Left kidney (tissue), 8 donors: ENCODE measurements at places on chromosomes 3 and 15.

- DNase-seq, result no peak
These were observed 49.3 kb downstream of the TJP1 start for GRCh38 chr15:29773000-29773399.

GRCh38 chr3:159447841-159448240 is 540.8 kb upstream of the IL12A start:
- DNase-seq, result no peak

DNA sequence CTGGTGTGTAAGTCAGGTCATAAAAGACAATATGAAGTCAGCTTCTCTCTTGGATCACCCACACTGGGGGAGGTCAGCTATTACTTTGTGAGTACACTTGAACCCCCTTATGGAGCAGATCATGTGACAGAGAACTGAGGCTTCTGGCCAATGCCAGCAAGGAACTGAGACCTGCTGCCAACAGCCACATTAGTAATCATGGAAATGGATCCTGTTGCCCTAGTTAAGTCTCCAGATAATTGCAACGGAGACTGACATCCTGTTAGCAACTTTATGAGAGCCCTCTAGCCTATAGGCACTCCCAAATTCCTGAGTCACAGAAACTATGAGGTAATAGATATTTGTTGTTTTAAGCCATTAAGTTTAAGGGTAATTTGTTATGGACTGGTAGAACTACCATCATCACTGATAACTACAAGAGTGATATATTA is 110.4 kb upstream of the GMNC start:
- no peak for DNase-seq

DNA sequence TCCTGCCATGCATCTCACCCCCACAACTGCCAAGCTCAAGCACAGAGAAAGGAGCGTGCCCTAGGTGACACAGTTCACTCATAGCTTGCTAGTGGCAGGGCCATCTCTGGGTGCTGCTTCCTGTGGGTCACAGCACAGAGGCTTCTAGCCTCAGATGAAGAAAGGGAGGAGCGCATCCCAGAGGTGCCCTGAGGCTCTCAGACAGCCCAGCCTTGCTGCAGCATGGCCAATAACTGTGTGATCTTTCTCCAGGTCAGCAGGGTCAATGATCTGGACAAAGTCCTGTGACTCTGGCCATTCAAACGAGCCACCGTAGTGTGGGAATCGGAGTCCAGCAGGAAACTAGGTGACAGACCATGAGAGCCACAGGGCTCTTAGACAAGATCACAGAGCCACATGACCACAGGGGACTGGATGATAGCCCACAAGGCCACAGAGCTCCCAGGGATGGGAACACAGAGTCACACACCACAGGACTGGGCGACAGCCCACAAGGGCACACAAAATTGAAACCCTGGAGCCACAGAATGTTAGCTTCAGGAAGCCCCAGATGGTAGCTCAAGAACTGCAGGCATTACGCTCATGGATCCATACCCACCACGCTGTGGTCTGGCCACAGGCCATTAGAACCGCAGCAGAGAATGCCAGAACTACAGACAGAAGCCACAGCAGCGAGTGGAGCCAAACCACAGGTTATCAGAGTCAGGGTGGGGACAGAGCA is 25.9 kb upstream of the GRIP2 start:
- DNase-seq, result no peak

DNA sequence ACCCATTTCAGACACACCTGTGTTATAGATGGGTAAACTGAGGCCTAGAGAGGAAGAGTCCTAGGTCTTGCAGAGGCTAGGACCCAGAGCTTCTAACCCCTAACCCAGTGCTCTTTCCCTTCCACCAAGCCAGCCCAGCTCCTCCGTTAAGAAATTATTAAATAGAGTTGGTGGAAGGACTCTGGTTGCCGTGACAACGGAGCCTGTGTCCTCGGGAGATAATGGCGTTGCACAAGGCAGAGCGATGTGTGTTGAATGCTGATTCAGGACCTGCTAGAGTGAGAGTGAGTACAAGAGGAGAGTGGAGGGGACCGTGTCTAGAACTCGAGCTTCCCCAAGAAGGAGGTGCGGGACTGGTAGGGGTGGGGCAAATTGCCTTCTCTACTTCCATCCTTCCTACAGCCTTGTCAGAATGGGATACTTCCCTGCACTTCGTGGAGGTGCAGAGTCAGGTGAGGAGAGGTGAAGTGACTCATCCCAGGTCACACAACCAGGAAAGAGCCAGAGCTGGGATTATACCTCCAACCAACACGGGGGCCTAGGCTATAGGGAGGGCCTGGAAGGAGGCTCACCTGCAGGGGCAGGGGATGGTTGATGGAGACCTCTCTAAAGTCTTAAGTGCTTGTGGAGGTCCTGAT is 8.6 kb downstream of the SLC6A1 start:
- no peak for DNase-seq

DNA sequence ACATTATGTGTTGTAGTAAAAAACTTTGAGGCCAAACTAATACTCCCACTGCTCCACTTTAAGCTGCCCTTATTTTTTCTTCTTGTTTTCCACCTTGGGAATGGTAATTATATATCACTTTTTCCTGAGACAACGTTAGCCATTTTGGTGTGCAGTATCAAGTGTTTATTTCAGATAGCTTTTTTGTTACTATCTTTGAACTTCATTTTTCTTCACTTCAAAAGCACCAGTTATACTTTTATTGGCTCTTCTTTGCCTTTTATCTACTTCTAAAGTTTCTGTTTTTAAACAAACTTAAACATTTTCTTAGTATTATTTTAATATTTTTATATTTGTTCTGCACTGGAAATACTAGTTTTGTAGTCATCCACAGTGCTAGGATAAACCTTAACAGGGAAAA is 6.5 kb downstream of the TOPAZ1 start:
- no peak for DNase-seq

GRCh38 chr15:40229316-40229715 is 9.5 kb upstream of the PAK6 start:
- DNase-seq, result no peak

GRCh38 chr15:34182942-34183341 is 27.0 kb downstream of the KATNBL1 start:
- no peak for DNase-seq

DNA sequence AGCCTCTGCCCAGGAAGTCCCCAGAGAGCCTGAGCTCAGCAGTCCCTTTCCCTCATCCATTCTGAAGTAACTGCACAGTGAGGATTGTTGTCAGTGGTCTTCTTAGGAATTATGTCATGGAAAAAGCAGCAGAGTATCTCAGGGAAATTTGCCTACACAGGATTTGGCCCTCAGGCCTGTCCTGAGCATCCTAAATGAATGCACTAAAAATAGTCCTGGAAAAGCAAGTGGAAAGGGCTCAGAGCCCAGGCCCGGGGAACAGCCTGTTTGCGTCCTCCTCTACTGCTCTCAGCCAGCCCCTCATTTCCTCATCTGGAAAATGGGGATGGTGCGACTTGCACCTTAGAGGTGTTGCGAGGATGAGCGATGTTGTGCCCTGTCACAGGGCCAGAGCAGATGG is 21.6 kb downstream of the LYSMD4 start:
- DNase-seq, result no peak

DNA sequence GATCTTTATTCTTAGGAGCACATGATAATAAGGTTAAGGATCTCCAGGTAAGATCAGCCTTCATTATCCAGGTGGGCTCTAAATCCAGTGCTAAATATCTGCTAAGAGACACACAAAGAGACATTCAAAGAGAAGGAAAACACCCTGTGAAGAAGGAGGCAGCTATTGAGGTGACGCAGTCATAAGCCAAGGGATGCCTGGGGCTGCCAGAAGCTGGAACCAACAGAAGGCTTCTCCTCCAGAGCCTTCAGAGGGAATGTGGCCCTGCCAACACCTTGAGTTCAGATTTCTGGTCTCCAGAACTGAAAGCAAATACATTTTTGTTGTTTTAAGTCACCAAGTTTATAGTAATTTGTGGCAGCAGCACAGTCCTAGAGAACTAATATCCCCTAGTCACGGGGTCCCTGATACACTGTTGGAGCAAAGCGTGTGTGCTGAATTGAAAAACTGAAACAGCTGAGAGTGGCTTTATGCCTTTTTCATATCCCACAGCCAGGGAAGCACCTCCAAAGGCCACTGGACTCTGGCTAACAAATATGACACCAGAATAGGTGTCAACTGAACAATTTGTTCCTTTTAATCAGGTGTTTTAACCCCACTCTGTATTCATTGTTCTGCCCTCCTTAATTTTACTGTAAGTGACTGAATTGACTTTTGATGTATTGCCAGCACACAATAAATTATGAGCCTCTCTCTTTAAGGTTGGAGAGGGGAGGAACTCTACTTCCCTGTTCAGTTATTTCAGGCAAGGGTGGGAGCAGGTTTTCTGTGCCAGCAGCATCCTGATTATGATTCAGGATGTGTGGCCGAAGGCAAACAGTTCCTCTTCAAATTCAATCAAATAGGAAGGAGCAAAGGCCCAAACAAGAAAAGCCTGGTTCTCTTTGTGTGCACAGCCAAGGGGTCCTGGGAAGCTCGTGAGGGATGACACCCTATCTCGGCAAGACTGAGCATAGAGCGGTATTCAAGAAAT is 151.8 kb upstream of the HES1 start:
- no peak for DNase-seq

DNA sequence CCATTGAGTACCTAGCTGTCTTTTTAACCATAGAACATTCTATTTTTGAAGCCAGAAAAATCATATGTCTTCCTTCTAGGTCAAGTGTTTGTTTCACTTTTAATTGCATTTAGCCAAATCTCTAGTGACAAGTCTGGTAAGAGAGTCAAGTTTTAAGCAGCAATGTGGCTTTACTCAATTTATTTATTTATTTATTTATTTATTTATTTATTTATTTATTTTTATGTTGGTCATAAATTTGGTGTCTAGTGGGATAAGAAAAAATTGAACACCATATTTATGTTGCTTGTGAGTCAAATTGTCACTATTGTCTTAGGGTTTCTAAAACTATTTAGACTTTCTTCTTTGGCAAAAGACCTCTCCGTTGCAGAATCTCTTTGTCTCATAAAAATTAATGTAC is 174.5 kb upstream of the BCHE start:
- DNase-seq, result no peak

GRCh38 chr15:64163659-64164362 is 989 bp upstream of the PPIB start:
- no peak for DNase-seq

DNA sequence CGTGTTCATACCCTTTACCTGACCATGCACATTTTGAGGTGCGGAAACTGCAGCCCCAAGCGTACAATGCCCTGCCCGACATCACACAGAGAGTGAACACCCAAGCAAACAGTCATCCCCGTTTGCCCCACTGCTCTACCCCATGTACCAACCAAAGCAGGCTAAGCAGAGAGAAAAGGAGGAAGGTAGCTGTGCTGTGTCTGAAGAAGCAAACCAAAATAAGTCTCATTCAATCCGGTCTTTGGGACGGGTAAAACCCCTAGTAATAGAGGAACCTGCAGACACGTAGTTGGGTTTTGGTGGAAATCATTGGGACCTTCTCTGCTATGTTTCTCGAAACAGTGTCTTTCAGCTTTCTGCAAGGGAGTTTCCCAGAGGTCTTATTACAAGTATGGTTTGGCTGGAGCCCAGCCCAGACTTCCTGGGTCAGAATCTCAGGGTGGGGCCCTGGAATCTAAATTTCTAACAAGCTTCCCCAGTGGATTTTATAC is 164.6 kb upstream of the HES1 start:
- DNase-seq, result no peak

DNA sequence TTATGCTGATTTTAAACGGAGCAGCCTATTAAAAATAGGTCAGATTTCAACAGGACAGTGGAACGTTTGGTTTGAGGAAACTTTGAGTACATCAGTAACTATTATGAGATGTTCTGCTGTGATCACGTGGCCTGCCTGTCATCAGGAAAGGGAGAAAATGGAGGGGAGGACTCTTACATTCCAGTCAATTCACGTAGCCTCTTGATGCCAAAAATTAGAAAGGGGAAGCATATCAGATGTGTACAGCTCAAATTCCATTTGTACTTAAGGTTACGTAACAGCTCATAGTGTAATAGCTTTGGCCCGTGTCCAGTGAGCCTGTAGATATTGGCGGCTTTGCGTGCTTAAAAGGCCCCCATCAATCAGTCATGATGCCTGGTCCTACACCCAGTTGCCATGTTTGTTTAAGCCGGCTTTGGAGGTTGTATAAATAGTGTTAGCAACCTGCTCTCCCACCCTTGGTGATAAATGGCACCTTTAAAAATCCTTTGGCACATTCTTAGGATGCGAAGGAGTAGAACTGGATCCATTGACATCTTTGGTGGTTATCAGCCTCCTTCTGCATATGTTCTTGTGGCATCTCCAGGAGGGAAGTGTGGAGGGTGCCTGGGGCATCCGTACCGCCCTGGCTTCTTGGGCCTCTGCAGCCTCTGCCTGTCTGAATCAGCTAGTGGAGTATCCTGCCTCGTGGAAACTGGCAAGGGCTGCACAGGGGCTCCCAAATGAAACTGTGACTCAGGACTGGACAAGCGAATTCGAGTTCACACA is 163.9 kb downstream of the THSD4 start:
- peak; percentile 30 for DNase-seq

DNA sequence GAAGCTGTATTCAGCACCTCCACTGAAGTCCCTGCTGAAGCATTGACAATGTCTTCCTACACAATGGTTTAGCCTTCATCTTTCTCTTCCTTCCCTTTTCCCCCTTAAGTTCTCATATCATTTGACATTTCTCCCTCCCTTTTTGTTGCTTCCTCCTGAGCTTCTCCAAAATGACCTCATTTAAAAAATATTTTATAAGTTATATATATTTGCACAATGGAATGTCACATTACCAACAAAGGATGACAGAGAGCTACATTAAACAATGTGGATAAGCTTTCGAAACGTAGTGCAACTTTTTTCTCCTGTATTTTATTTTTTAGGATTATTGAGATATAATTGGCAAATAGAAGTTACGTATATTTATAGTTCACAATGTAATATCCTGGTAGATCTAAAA is 13.2 kb upstream of the DLG1 start:
- no peak for DNase-seq

DNA sequence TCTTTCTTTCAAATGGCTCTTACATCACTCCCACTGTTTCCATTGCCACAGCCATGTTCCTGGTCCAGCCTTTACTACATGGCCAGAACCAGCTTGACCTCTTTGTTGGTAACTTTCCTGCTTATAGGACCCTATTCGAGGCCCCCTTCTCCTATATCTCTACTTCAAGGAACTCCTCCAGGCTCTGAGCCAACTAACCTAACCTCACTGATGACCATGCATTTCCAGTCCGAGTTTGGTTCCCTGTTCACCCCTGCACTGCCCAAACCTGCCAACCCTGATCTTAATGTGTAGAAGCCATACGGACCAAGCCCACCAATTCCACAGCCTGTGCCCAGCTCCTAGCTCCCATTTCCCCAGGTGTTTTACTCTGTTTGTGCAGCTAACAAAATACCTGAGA is 38.4 kb upstream of the TIPARP start:
- DNase-seq, result no peak

- DNase-seq, result no peak
These were observed 2.0 kb downstream of the GP5 start for GRCh38 chr3:194396859-194397756.

GRCh38 chr3:52533623-52534280 is at the start of gene NT5DC2:
Gene NT5DC2 (minus strand): TSS chr3:52533857. CDS start chr3:52533737, 120 bp downstream.
- peak; percentile 73 for DNase-seq

DNA sequence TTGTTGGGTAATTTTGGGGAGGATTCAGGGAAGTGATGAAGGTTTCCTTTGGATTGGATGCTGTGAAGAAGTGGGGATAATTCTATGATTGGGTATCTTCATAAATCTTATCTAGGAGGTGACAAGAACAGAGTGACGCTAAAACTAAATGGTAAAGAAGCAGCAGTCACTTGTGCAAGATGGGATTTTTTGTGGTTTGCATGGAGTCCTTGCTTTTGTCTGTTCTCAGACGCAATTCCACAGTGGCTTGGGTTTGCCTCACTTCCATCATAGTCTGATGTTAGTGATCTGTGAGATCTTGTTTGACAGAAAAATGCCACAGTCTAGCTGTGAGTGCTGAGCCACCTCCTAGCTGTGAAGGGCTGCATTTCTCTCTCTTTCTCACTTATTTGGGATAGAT is 26.9 kb downstream of the GTF2E1 start:
- no peak for DNase-seq
